ENCODE measurements at places on chromosomes 6 and 20.
A peak's percentile ranks its signal among the peaks of the same experiment; 100 is the strongest.

DNA sequence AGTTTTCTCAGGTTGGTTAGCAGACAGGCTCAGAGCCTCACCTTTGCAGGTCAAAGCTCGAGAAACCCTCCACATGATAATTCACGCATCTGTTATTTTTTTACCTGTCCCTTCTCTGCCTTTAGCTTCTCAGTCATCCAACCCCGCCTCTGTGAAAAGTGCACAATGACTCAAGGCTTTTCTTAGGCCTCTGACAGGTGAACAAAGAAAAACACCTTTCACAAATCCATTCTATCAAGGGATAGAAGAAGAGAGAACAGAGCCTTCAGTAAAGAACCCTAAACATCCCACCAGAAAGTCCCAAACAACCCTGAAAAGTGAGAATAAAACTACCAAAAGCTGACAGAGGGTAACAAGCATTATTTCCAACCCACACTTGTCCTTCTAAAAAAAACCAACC lies 178.2 kb downstream of the GJA10 start:
- no peak for DNase-seq

- peak; percentile 7 for DNase-seq
Measured at GRCh38 chr6:18439581-18439980, 52.4 kb downstream of the RNF144B start.

DNA sequence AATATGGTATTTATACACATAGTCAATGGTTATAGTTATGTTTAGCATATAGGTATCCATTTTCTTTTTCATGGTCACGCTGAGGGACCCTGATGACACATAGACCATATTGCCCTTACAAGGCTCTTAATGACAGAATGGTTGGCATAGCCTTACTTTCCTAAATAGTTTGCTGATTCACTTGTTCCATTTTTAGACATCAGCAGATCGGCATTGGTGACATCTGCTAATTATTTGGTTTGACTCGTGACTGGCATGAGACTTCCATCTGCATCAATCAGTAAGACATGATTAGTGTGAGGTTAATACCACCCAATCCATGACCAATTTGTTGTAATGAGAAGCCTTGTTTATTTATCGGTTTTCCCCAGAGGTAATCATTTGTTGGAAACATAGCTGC lies 309.7 kb downstream of the ALDH8A1 start:
- no peak for DNase-seq

- DNase-seq: no peak
Measured at GRCh38 chr6:108365478-108365877, 70.6 kb downstream of the AFG1L start.

GRCh38 chr20:61775423-61775822 lies 290.3 kb downstream of the TAF4 start:
- DNase-seq: no peak

DNA sequence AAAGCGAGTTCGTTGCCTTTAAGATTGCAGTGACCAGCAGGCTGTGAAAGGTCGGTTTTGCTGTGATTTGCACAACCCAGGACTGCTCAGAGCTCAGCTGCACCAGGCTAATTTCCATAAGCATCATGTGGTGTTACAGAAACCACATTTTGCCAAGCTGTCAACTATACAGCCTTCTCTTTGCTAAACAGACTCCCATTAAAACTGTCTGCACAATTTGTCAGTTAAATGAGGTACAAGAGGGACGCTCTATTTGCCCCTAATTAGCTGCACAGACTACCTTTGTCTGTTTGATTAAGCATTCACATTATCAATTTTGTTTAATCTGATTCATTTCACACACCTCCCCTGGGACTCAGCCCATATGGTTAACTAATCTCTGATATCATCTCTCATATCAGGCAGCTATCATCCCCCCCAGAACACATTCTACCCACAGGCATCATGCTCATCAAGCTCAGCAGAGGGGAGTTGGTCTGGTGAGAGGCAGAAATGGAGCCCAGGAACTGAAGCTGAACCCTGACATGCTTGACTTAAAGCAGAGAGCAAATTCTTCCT lies 62.1 kb downstream of the OLIG3 start:
- no peak for DNase-seq
